Epithelial cell of umbilical artery (primary cell): ENCODE measurements at places on chromosomes 13 and 19. TPM values are rescaled to one million over a fixed set of nuclear protein-coding genes. Genes with fewer than 3 reads are reported as not detected.

ADGRE3 gene
- not detected in 2 replicates for total RNA-seq

KLK4 gene
- not detected in 2 replicates for total RNA-seq

CCL25 gene
- not detected in 2 replicates for total RNA-seq

NTF4 gene
- not detected in 2 replicates for total RNA-seq

ZNF682 gene
- total RNA-seq, result 0.65 and 2.1 TPM in 2 replicates

SYCN gene
- total RNA-seq, result not detected in 2 replicates

IFNL2 gene
- not detected in 2 replicates for total RNA-seq
